ENCODE measurements at places on chromosomes 1 and 21.

DNA sequence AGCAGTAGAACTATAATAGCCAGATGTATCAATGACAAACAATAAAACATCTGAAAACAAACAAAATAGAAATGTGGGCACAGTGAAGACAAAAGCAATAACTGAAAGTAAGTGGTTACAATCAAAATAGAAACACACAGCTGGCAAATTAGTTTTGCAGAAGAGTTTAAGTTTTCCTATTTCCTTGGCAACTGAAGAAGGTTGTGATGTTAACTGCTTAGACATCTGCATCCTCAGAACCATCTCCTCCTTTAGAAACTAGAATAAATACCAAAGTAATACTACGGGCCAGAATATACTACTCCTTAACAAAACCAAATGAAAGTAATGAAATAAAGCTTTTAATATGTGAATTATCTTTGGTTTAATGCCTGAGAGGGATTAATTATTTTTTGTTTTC, 605.5 kb downstream of the LTN1 start:
- DNase-seq = no peak

DNA sequence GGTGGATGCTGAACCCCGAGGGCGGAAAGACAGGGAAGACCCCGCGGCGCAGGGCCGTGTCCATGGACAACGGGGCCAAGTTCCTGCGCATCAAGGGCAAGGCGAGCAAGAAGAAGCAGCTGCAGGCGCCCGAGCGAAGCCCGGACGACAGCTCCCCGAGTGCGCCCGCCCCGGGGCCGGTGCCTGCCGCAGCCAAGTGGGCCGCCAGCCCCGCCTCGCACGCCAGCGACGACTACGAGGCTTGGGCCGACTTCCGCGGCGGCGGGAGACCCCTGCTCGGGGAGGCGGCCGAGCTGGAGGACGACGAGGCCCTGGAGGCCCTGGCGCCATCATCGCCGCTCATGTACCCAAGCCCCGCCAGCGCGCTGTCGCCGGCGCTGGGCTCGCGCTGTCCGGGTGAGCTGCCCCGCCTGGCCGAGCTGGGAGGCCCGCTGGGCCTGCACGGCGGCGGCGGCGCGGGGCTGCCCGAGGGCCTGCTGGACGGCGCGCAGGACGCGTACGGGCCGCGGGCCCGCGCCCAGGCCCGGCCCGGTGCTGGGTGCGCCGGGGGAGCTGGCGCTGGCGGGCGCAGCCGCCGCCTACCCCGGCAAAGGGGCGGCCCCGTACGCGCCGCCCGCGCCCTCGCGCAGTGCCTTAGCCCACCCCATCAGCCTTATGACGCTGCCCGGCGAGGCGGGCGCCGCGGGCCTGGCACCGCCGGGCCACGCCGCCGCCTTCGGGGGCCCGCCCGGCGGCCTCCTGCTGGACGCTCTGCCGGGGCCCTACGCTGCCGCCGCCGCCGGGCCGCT, 20.7 kb downstream of the FOXO6 start:
- no peak for DNase-seq

DNA sequence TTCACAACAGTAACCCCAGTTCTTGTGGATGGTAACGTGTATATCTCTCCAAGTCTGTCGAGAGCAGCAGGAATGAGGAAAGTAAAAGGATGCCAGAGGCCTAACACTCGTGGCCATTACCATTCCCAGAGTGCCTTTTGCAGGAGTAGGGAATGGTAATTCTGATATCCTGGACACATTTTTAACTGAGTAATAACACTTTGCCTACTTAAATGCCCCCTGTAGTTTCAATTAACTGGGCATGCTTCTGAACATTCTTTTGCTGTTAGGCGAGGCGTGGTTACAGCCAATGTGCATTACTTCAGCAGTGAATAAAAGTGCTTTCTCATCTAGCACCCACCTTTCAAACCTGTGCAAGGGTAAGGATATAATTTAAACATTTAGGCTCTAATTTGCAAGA, 258.5 kb upstream of the ADGRL2 start:
- no peak for DNase-seq

- DNase-seq = no peak
These were observed 93.3 kb downstream of the DDX20 start for GRCh38 chr1:111848852-111849545.

- no peak for DNase-seq
These were observed 660.7 kb downstream of the PTPRU start for GRCh38 chr1:29896791-29897714.

GRCh38 chr1:204944662-204945061, 74.0 kb downstream of the NFASC start:
- DNase-seq = no peak

DNA sequence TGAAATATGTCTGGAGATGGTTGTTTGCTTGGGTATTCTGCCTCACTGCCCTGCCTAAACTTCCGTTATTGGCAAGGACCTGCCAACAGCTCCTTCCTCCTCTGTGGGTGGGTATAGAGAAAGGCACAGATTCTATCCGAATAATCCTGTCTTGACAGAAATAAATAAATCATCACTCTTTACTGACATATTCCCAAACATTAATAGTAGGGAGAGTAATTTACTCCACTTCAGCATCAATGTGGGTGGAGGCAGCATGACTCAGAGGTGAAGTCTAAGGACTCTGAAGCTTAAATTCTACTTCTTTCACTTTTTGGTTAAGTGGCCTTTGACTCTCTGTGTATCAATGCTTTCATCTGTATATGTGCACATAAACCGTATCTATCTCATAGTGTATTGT, 2.9 kb downstream of the CD84 start:
- DNase-seq = no peak

DNA sequence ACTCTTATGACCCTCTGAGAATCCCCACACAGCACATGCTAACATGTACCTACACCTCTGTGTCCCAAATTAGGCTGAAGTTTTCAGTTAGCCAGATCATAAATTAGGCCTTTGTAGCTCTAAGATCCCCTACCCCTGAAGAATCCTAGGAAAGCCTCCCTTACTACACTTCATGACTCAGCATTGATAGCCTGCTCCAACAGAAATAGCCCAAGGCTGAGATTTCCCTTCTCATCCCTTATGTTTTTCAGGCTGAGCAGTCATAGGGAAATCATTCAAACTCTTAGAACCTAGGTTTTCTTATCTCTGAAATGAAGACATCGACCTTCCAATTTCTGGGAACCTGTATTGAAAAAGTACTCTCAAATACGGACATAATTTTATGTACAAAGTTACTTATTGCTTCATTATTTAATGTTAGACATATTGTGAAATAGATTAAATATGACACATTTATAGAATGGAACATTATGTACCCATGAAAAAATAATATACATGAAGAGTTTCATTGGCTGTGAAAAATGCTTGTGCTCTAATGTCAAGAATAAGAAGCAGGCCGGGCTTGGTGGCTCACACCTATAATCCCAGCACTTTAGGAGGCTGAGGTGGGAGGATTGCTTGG, 122.4 kb upstream of the UBE2U start:
- DNase-seq = no peak

GRCh38 chr1:91944087-91944486, 5.1 kb upstream of the BRDT start:
- DNase-seq = no peak

DNA sequence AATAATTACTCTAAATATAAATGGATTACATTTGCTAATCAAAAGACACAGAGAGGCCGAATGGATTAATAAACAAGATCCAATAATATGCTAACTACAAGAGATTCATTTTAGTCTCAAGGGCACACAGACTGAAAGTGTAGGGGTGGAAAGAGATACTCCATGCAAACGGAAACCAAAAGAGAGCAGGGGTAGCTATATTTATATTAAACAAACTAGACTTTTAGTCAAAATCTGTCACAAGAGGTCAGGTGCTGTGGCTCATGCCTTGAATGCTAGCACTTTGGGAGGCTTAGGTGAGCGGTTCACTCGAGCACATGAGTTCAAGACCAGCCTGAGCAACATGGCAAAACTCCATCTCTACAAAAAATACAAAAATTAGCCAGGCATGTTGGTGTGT, 33.6 kb upstream of the DISP1 start:
- no peak for DNase-seq

- no peak for DNase-seq
These were observed 10.6 kb upstream of the RGS18 start for GRCh38 chr1:192147696-192148095.

GRCh38 chr21:27001526-27001925, 34.6 kb upstream of the ADAMTS5 start:
- DNase-seq = no peak

DNA sequence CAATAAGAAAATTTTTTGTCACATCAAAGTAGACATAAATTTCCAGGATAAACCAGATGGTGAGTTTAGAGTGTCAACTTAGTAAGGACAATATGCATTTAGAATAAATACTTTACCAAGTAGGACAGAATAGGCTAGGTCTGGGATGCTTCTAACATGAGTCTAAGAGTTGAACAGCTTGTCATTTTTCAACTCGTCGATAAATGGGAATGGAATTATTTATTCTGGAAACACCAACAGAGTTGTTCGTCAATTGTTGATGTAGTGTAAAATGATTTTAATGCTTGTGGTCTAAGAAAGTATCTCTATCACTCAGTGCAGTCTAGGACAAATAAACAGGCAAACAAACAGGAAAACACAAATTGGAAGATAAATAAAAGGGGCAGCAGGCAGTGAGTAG, 358.4 kb upstream of the ST6GALNAC5 start:
- DNase-seq = no peak

GRCh38 chr1:117106478-117106877, 15.1 kb downstream of the TRIM45 start:
- DNase-seq = no peak

DNA sequence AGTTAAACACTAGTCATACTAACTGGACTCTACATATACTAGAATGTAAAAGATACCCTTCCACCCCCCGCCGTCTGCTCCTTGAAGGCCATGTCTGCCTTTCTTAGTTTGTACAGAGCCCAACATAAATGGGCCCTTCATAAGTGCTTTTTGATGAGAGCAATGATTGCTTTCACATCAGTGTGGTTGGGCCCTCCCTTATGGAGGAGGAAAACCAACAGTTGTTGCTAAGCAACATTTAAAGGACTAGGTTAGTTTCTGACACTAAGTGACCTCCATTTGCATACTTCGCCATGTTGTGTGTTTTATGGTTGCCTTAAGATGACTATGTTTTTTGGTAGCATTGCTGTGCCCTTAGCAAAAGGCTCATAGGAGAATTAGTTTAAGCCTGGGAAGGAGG, 182.0 kb upstream of the SGIP1 start:
- no peak for DNase-seq

DNA sequence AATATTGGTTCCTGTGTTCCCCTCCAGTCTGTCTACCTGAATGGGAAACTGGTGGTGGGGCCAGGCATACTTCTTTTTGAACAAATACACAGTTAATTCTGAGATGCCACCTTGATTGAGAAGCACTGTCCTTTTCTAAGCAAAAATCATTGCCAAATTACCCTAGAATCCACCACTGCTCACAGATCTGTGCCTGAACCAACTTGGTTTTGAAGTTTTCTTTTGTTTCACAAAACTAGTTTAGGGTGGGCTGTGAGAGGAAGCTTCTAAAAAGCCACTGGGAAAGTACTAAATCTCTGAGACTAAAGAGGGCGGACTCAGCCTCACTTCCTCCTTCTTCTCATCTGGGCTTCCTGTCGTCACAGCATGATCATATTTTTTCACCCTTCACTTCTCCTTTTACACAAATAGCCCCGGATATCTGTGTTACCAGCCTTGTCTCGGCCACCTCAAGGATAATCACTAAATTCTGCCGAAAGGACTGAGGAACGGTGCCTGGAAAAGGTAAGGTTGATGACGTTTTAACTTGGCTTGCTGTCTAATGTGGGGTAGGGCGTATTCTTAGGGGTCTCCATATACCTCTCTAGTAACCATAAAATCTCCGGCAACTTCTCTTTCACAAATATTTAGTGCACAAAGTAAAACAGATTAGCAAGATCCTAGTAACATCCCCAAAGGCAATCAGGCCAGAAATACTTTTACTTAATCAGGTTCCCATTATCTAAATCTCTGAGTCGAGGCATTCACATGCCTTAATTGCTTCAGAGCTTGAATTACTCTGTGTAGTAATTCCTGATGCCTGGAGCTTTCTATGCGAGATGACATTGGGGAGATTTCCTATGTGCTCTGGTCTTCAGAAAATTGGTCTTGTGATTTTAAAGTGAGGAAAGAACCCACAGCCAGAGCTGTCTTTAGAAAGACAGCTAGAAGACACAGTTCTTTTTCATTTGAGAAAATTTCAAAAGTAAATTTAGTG, at the start of gene CD53:
TSS of gene CD53 (plus strand) at position 404 of the 976 bp plus-strand sequence. CDS start 18,261 bp downstream, outside the sequence.
- no peak for DNase-seq

DNA sequence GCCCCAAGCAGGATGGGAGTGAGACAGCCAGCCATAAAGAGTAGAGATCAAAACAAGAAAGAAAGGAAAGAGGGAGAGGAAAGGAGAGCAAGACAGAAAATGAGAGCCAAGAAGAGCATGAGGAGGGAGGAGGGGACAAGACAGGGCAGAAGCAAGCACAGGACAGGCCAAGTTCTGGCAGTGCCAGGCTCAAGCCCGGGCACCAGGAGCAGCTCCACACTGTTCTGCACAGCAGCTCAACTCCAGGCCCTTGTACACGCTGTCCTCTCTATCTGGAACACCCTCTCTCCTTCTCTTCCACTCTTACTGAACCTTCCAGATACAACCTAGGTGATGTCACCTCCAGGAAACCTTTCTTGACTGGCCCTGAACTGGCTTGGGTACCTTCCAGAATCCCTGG, 11.7 kb downstream of the IFFO2 start:
- DNase-seq = no peak

GRCh38 chr1:78790174-78790573, 140.5 kb downstream of the IFI44 start:
- DNase-seq = no peak

- no peak for DNase-seq
These were observed 118.4 kb downstream of the ATF6 start for GRCh38 chr1:161884475-161884874.

- no peak for DNase-seq
These were observed 17.3 kb upstream of the PKNOX1 start for GRCh38 chr21:42956824-42957630.

DNA sequence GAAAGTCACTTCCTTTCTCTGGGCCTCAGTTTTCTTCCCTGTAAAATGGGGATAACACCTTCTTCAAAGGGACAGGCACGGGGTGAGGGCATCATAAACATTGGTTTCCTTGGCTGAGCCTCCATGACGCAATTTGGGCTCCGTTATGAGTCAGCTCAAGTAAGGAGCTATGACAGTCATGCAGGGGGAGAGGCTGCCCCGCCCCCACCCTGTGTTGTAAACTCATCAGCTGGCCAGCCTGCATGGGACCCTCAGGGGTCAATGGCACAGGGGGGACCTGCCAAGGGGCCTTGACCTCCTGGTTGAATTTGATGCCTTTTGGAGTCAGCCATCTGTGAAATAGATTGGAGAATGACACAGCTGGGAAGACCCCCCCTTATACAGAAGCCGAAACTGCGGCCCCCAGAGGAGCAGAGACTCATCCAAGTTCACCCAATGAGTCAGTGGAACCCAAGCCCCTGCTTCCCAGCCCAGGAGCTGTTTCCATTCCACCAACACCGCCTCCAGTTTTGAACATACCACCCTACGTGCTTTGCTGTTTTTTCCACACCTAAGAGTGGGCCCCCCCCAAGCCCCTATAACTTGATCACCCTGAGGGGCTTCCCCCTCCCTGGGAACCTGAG, 36.8 kb upstream of the RUNX3 start:
- DNase-seq = no peak

GRCh38 chr1:100769906-100770646, 50.5 kb downstream of the VCAM1 start:
- DNase-seq = no peak

GRCh38 chr1:79264285-79264684, 257.8 kb upstream of the ADGRL4 start:
- DNase-seq = no peak

- no peak for DNase-seq
These were observed 10.8 kb upstream of the SHISA4 start for GRCh38 chr1:201877877-201878401.

- DNase-seq = no peak
These were observed 48.2 kb upstream of the DNASE2B start for GRCh38 chr1:84350104-84350503.

GRCh38 chr1:150173141-150173585, 23.4 kb downstream of the PLEKHO1 start:
- no peak for DNase-seq

All from cardiac septum (tissue), 1 donor.